Fibroblast of skin of scalp (primary cell): ENCODE measurements at places on chromosomes 6 and 20.

DNA sequence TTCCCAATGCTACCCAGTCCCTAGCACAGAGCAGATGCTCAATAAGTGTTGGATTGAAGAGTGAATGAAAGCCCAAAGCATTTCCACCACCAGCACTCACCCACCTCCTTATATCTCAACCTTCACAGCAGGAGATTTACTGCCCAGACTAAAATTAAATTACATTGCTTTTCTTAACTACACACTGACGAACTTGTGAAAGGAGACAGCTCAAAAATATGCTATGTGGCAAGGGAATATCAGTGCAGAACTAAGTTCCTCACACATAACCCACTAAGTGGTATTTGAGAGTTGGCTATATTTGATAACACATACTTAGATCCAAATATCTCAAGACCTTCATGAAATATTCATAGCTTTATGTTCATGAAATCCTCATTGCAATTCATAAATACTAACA lies 137.7 kb downstream of the FRK start:
- no peak for DNase-seq

- DNase-seq = peak; percentile 32
Measured at GRCh38 chr6:21305893-21306332, 287.6 kb upstream of the SOX4 start.

GRCh38 chr6:118644007-118644406 lies 7.4 kb downstream of the CEP85L start:
- DNase-seq = no peak

DNA sequence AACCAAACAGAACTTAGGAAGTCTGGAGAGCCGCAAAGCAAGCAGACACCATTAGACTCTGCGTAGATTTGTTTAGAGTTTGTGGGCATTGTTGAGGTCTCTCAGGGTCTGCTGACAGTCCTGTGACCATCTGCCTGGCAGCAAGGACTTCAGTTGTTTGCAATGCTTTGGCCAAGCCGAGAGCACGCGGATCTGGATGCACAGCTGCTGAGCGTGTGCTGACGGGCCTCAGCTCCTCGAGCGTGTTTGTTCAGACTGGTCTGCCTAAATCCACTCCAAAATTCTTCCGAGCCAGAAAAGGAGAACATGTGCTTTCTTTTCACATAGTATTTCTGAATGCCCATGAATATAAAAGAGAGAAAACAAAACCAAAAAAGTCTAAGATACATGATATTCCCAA lies 159.0 kb downstream of the ZNF217 start:
- no peak for DNase-seq

DNA sequence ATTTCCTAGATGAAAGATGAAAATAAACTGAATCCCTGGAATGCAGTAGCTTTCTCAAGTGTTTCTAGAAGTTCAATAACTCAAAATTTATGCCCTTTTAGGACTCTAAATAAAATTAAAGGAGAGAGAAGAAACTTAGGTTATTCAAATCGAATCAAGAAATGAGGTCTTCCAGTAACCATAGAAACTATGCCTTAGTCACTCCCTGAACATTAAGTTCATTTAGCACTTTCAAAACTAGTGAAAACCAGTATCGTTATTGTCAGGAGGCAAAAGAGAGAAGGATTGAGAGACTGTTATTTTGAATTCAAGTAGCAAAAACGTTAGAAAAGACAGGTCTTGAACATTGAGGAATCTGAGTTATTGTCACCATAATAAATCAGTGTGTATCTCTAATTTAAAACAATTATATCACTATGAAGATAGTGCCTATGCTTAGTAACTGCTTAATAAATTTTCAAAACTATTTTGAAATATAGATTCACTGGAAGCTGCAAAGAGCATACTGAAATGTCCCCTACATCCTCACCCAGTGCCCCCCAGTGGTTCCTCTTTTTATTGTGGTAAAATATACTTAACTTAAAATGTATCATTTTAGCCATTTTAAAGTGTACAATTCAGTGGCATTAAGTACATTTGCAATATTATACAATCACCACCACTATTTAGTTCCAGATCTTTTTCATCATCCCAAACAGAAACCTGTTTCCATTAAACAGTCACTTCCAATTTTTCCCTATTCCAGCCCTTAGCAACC lies 4.6 kb downstream of the RPP21 start:
- no peak for DNase-seq

DNA sequence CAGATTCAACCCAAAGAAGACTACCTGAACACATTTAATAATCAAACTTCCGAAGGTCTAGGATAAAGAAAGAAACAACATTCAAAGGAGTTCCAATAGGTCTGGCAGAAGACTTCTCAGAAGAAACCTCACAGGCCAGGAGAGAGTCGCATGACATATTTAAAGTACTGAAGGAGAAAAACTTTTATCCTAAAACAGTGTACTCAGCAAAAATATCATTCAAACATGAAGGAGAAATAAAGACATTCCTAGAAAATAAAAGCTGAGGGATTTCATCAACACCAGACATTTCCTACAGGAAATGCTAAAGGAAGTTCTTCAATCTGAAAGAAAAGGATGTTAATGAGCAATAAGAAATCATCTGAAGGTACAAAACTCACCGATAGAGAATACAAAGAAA lies 108.6 kb downstream of the BTBD9 start:
- no peak for DNase-seq
